SK-N-SH (cell line): ENCODE measurements at places on chromosomes 6 and 20.
A peak's percentile ranks its signal among the peaks of the same experiment; 100 is the strongest.

DNA sequence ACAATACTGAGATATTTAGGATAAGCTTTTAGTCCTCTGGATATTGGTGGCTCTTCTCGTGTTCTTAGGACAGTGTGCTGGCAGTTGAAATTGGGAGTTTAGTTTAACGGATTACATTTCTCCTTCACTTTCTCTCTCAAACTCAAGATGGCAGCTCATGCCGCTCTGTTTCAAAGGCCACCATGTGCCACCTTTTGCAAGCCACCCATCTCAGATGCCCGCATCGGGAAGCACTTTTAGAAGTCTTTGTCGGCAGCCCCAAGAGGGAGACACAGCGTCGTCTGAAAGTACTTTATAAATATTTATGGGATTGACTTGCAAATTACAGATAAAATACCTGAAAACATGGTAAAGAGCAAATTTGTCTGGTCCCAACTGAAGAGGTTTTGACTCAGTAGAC is 73.5 kb downstream of the DOK5 start:
- DNase-seq = no peak

DNA sequence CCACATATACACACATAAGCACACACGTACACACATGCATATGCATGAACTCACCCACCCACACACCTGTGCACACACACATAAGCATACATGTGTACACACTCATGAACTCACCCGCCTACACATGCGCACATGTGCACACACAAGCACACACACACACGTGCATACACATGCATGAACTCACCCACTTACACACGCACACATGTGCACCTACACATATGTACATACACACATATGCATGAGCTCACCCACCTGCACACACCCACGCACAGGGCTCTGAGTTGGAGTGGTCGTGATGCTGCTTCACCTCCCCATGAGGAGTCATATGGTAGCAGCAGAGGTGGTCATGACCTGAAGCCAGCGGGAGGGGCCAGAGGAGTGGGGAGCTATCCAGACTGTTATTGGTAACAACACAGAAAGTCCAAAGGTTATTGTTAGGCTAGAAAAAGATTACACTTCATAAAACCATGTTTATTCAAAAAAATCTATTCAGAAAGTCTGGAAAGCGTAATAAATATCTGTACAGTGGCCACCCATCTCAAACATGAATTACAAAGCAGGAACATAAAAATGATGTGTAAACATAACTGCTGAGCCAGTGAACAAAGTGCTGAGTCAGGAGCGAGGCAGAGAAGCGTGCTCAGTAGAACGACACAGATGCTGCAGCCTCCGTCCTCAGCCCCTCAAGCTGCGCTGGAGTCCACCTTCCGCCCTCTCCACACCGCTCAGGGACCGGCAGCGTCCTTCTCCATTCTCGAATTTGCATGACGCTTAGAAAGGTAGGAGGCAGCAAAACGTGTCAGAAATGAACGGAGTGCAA is 26.4 kb upstream of the MPC1 start:
- DNase-seq = no peak

- DNase-seq = no peak
These were observed 27.8 kb downstream of the SLC23A2 start for GRCh38 chr20:4973330-4974097.

DNA sequence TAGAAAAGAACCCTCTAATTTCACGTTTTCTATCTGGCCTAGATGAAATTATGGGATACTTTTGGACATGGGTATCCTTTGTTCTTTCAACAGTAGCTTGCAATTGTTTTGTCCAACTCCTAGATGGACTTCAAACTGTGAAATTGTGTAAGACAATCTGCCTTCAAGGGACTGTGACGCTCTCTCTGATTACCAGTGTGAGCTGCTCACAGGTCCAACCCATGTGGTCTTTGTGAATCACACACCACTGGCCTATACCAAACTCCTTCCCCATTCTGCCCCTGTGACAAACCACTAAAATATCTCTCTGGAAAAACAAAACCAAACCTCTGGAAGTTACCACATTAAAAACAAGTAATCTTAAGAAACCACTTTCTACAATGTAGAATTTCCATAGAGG is 59.5 kb downstream of the NINL start:
- DNase-seq = no peak

GRCh38 chr6:79077715-79078074 is 359 bp downstream of the PHIP start:
- peak; percentile 78 for DNase-seq

DNA sequence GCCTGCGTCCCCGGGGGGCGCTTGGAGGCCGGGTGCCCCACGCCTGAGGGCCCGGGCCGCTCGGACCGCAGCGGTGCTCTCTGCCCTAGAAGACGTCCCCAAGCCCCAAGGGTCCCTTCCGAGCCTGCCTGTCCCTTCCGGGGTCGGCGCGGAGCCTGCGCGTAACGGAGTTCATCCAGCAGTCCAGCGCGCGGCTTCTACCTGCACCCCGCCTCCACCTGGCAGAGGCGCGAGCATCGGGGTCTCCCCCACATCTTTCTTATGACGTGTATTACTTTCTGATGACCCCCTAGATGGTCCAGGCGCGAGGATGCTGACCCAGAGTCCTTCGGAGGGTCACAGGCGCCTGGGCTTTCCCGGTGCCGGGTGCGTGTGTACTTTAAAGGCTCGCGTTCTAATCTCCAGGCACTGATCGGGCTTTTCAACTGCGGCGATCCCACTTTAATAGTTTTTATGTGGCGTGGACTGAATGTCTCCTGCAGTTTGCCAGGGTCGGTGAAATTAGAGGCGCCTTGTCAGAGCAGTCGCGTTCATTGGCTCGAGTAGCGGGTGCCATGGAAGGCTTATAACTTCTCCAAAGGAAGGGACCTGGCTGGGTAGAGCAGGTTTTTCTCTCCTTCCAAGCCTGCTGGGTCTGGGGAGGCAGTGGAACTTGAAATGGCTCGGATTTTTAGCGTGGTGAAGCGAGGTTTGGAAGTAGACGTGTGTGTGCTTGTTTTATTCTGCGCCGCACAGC is 912 bp downstream of the EYA4 start:
- DNase-seq = peak; percentile 25

DNA sequence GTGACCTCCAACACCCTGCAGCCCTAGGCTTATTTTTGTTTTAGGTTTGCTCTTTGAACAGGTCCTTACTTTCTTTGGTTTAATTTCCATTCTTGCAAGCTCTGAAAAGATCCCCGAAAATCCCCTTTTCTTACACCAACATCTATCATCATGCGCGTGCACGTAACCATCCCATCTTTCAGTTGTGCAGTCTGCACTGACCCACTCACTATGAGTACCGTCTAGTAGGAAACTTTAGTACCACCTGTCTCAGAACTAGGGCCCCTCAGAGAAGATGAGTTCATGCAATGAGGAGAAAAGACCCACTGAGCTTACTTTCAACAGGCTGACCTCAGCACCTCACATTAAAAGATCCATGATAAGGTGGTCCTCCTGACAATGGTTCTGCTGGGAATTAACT is 120.6 kb upstream of the AGPAT4 start:
- DNase-seq = no peak
